ENCODE measurements at places on chromosomes 1 and 21.

GRCh38 chr1:187718527-187718926 lies 889.8 kb downstream of the PLA2G4A start:
- no peak for DNase-seq

DNA sequence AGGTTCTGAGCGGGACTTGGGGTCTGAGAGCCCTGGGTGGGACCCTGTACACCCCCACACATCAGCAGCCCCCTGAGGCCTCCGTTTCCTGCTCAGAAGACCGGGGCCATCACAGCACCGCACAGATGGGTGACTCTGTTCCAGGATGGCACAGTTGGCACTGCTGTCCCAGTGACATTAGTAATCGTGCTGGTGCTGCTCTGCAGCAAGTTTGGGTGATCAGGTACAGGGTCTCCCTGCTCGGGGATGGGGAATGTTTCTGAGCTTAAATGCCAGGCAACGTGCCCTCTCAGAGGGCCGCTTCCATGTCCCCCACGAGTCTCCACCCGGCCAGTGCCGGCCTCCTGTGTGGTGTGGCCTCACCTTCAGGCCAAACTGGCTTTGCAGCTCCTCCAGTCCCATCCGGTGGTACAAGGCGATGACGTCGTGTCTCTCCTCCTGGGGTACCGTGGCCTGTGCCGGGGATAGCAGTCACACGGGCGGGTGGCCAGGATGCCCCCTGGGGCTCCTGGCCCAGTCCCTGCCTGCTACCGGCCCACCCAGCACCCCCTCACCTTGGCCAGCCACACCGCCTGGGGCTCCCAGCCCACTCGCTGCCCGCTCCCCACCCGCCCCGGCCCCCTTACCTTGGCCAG lies 17.1 kb downstream of the PRXL2B start:
- DNase-seq: no peak

GRCh38 chr1:236122176-236122575 lies 20.2 kb upstream of the GPR137B start:
- no peak for DNase-seq

GRCh38 chr21:35015435-35016024 lies 33.6 kb downstream of the RUNX1 start:
- DNase-seq: no peak

GRCh38 chr1:77228836-77229235 lies 9.6 kb upstream of the PIGK start:
- DNase-seq: no peak

DNA sequence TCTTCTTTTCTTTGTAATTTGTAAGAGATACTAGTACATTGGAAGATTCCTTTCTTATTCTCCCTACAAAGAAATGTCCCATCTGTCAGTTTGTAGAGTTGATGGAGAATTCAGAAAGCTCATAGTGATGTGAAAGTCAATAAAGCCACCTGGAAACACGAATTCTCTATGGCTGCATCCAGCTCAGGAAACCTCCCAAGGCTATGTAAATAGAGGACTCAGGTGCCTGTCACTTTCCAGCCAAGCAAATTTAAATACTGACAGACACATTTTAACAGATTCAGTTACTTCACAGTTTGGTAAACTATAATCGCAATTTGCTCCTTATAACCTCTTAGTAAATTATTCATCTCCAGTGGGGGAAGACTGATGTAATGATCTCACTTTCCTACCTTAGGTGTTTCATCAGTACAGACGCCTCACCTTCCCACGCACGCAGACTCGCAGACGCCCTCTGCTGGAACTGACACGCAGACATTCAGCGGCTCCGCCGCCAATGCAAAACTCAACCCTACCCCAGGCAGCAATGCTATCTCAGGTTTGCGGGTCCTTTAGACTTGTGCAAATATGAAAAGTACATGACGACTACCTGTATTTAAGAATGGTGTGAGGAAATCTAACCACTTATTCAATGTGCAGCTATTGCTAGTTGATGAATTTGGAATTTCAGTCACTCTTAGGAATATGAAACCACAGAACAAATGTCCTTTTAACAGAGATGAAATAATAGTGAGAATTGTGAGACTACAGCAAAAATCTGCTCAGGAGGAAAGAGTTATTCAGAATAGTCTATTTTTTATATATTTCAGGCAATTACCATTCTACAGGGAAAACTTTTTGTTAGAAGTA lies 60.6 kb downstream of the PTPRC start:
- DNase-seq: peak; percentile 50

- no peak for DNase-seq
Measured at GRCh38 chr1:236084386-236084730, 19.5 kb upstream of the NID1 start.

GRCh38 chr1:6245869-6246496 lies 2.0 kb downstream of the HES3 start:
- no peak for DNase-seq

DNA sequence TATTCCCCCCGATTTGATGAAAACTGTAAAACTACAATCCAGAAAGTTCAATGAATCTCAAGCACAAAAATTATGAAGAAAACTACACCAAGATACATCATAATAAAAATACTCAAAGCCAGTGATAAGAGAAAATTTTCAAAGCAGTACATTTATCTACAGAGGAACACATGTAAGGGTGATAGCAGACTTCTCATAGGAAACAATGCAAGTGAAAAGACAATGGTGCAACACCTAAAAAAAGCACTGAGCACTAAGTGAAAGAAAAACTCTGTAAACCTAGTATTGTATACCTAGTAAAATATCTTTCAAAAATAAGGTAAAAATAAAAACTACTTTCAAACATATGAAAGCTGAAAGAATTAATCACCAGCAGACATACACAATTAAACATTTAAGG lies 76.1 kb upstream of the IRF2BP2 start:
- no peak for DNase-seq
